ENCODE measurements at places on chromosomes 4 and X.

- no peak for DNase-seq
These were observed 434 bp upstream of the TMEM255A start for GRCh38 chrX:120311727-120312063.

GRCh38 chrX:13463608-13464007 is 105.8 kb upstream of the EGFL6 start:
- DNase-seq: no peak

DNA sequence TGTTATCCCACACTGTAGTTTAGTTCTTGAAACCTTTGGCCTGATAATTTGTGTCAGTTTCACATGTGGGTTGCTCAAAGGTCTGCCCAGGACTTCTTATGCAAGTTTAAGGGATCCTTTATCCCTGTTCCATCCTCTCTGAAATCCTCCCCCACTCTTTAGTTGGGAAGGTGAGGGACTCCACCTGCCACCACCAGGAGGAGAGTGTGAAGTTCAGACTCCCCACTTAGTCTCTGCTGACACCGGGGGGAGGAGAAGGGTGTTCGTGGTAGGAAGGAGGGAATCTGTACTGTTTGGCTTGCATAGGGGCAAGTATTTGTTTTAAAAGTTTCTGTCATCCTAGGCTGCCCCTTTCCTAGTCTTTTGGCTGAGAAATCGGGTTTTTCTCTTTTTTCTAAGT is 211.8 kb downstream of the PPP4R3C start:
- DNase-seq: no peak

- DNase-seq: no peak
These were observed 22.4 kb downstream of the GK2 start for GRCh38 chr4:79385641-79386040.

DNA sequence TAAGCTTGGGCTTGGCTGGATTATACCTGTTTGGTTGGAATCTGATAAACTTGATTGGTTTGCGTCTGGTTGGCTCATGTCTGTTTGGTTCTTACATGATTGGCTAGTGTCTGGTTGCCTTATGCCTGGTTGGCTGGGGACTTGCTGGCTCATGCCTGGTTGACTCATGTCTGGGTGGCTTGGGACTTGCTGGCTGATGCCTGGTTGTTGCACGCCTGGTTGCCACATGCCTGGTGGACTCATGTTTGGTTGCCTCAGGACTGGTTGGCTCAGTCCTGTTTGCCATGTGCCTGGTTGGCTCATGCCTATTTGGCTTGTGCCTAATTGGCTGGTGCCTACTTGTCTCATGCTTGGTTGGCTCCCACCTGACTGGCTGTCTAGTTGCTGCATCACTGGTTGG is 104.5 kb downstream of the APOOL start:
- DNase-seq: no peak

DNA sequence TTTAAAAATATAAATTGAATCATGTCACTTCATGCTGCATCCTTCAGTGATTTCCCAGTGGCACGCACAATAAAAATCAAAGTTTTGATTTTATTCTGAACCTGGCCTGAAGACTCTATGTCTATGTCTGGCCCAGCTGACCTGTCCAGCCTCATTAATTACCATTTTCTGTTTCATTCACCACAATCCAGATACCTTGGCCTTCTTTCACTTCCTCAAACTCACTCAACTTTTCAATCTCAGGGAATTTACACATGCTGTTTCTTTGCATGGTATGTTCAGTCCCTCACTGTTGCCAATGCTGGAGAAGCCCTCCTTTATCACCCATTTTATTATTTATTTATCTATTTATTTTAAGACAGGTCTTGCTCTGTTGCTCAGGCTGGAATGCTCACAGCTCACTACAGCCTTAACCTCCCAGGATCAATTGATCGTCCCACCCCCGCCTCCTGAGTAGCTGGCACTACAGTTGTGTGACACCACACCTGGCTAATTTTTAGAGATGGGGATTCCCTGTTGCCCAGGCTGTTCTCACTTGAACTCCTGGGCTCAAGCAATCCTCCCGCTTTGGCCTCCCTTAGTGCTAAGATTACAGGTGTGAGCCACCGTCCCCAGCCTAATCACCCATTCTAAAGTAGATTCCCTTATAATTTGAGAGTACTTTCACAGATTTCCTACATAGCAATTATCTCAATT is 43.1 kb downstream of the ZGRF1 start:
- DNase-seq: no peak

DNA sequence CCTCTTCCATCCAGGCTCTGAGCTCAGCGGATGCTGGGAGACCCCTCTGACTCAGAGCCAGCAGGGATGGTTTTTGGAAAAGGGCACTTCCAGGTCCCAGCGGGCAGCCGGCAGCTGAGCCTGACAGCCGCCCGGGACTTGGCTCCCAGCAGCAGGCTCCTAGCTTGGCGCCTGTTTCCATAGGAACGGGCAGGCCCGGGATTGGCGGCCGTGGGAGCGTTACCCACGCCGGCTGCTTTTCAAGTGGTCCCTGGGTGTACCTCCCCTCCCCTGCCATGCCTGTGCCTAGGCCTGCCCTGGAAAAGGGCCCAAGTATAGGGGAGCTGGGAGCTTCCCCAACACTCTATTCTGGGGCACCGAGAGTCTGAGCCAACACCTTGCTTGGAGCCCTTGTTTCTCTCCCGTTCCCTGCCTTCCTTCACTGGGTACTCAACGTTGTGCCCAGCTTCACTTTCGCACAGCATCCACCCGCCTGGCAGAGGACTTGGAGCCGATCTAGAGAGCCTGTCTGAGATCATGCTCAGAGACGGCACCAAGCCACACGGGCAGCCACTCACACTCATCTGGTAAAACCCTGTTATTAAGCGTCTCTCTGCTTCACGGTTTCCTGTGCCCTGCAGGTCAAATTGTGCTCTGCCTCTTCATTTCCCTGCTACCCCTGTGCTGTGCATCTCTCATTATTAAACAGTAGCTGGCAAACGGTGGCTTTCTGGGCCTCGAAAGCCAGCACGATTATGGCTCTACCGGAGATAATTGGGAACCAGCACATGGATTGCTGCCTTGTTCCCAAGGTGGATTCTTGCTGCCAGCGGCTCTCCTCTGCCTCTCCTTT is 521.5 kb downstream of the BCOR start:
- no peak for DNase-seq

DNA sequence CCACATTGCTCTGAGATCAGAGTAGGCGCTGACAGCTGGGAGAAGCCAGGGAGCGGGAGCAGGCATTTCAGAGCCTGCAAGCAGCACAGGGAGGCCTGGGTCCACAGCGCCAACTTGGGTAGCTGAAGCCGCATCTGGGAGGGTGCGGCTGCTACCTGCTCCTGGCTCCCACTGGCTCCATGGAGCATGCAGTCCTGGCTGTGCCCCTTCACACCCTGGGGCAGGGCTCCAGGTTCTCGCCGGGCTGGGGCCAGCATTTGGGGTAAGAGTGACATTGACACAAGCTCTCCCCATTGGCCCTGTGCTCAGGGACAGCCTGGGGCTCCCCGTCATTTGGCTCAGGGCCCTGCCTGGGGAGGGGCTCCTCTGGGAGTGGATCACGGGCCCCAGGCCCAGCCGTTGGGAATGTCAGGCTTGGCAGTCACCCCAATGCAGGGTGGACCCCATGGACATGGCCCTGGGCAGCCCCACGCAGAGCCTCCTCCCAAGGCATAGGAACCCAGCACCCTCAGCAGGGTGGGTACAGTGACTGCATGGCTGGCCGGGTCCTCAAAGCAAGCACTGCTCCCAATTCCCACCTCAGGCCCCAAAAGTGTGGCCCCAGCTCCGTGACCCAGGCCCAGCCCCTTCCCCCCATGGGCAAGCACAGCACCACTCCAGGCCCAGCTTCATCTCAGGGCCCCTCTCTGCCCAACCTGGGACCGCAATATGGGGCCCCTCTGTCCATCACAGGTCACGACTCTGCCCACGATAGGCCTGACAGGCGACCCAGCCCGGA is 82.4 kb downstream of the PRDM5 start:
- DNase-seq: no peak

- no peak for DNase-seq
These were observed 3.3 kb downstream of the CXCL1 start for GRCh38 chr4:73872316-73873108.

- DNase-seq: no peak
These were observed 17.9 kb downstream of the LRPAP1 start for GRCh38 chr4:3514221-3514780.

All from mesenteric fat pad (tissue), 1 donor.